HCT116 (cell line): ENCODE measurements at places on chromosomes 3 and 15.

DNA sequence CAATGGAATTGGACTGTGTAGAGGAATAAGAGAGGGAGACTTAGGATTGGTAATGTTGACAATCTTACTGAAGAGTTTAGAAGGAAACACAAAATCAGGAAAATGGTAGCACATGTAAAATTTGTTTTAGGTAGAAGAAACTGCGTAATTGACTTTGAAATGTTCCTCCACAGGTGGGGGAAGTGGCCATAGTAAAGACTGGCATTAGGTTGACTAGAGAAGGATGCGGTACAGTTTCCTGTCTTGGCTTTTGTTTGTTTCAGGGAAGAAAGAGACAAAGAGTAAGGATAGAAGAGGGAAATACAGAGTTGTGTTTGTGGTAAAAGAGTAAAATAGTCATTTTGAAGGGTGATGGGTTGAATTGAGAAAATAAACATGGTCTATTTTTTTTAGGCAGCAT lies 253.6 kb upstream of the ZNF717 start:
- no peak for DNase-seq

DNA sequence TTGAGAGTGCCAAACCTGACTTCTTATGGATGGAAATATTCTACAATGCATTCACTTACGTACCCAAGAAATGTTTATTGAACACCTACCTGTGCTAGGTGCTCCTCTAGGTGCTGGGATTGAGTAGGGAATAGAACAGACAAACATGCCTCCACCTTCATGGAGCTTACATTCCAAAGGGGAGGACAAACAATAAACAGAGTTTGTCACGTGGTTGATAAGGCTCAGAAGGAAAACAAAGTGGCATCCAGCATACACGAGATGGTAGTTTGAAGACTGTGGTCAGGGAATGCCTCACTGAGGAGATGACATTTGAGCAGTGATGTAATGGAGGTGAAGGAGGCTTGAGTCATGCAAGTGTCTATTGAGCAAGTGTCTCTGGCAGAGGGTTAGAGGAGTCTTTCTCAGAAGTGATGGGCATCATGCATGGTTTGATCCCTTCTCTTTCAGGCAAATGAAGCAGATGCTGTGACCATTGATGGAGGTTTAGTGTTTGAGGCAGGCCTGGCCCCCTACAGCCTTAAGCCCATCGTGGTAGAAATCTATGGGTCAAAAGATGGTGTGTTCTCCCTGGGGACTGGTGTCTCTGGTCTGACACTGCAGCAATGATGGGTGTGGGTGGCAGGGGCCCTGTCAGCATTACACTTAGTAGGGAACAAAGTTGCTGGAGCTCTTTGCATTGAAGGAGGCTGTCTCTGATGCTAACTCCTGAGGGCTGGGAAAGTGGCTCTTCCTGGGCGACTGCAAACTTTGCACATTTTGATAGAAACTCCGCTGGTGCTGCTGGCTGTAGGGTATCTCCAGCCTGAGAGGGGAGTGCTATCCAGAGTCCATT lies 29.7 kb upstream of the TOPBP1 start:
- no peak for DNase-seq

- no peak for DNase-seq
These were observed 26.3 kb upstream of the THRB start for GRCh38 chr3:24520976-24521419.

- DNase-seq: no peak
These were observed 36.7 kb downstream of the IGF1R start for GRCh38 chr15:98684995-98685525.

DNA sequence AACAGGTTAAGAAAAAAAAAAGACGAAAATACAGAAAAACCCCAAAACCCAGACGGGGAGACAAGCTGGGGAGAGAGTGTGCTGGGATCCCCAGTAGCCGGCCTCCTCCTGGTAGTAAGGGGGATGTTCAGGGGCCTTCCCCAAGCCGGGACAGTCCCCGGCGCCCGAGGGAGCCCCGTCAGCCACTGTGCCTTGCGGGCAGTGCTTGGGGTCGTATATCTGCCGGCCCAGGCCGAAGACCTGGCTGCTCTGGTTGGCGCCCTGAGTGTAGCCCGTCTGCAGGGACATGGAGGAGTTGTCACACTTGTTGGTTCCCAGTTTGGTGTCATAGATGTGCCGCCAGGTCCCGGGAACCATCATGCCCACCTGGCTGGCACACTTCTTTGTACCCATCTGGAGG lies 287.2 kb upstream of the GADL1 start:
- no peak for DNase-seq

GRCh38 chr3:155919728-155920127 lies 49.3 kb downstream of the GMPS start:
- no peak for DNase-seq

- no peak for DNase-seq
These were observed 75.4 kb downstream of the CDC25A start for GRCh38 chr3:48112813-48113212.

DNA sequence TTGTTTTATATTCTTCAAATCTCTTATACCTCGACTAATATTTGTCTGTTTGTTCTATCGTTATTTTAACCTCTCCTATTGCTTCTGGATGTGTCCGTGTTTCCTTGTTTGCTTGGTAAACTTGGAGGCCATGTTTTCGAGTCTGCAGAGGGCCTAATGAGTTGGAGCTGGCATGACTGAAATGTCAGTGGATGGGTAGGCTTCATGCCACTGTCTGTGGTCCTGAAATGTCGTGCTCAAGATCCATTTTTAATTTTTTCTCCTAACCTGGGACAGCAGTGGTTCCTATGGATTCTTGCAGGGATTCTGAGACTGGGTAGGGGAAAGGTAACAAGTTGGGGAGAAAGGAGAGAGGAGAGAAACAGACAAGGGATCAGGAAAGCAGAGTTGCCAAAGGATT lies 18.8 kb upstream of the GASK1A start:
- no peak for DNase-seq

GRCh38 chr3:196365736-196366135 lies 27.5 kb upstream of the TM4SF19 start:
- no peak for DNase-seq

- no peak for DNase-seq
These were observed 709.4 kb downstream of the SQOR start for GRCh38 chr15:46344115-46344724.

- no peak for DNase-seq
These were observed 266.2 kb downstream of the LSAMP start for GRCh38 chr3:116179091-116179490.

GRCh38 chr15:74291101-74292071 lies 55.3 kb downstream of the CCDC33 start:
- peak; percentile 13 for DNase-seq

DNA sequence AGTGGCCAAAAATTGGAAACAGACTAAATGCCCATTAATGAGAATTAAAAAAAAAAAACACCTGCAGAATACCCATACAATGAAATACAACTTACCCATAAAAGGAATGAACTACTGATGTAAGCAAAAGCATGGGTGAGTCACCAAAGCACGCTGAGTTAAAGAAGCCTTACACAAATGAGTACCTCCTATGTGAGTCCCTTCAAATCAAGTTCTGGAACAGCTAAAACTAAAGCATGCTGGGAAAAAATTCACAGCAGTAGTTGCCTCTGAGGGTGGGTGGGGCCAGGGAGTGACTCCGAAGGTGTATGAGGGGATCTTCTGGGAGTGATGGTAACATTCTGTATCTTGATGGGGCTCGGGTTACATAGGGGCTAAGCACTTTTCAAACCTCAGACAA lies 11.4 kb downstream of the MYO5C start:
- no peak for DNase-seq

DNA sequence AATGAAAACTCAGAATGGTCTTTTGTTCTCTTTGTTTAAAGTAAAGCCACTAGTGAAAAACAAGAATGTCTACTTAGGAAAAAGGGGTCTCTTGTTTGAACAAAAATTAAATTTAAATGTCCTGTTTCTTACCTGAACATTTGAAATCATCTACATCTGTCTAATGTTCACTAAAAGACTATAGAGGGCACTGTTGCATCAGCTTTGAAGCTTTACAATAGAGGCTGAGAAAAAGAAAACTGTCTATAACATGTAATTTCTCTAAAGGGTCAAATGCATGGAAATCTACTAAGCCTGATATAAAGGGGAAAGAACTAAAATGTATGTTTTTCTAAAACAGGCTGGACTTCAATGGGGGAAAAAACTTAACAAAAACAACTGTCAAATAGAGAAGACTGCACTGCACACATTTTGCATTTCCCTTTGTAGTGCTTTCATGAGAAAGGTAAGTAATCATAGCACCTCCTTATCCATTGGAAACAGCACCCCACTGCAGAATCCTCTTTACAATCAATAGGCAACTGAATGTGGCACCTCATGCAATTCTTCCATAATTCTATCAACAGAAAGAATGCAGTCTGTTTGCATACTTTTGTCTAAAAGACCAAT lies 26.3 kb downstream of the DPH6 start:
- DNase-seq: peak; percentile 28

DNA sequence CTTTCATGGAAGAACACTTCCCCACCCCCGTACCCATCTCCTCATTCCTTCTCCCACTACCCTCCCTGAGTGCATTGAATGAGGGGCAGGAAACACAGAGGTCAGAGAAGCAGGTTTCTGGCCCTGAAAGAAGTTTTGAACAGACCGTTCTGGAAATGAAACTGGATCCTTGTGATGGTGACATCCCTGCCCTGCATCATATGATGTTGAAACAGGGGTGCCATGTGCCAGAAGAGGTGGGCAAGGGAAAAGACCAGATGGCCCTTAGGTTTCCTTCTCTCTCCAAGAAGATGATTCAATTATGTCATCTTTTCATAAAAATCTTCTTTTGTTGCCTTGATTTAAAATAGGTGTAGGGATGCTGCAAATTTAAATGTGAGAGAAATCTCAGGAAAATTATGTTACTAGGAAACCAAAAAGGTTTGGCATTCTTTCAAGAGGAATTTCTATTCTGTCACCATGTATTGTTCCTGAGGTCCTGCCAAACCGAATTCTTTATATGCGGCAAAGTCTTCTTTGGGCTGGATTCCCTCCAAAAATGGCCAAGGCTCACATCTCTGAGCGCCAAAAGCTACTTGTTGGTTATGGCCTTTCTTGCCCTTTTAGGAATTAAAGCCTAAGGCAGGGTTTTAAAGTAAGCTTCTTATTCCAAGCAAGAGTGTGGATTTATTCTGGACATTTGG lies 19.9 kb upstream of the TNFAIP8L3 start:
- DNase-seq: no peak

DNA sequence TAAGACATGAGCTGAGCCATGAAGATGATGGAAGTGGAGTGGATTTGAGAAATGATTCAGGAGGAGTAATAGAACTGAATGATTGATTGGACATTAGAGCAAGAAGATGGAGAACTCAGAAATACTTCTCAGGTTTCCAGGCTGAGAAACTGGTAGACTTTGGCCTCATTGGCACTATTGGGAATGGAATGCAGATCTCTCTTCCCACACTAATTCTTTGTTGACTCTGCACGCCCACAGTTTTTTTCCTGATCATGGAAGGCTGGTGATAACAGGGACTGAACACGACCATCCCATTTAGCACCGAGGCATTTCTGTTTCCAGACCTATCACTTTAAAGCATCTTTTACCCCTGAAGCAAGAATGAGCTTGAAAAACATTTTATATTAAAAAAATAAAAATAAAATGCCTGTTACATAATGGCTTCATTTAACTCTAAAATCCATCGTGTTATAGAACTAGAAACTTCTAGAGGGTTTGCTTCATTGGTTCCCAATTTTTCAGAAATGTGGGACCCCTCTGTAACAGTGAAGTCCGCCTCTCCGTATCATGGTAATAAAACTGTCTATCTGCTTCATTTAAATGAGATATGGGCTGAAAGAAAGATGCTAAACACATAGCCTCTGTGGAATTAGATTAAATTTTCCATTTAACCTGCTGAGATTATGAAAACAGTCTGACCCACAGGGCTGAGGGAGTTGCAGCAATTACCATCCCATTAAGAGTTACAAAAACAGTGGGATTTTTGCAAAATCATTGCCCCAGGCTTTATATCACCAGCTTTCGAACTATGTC lies 562.0 kb upstream of the CFAP20DC start:
- DNase-seq: no peak

DNA sequence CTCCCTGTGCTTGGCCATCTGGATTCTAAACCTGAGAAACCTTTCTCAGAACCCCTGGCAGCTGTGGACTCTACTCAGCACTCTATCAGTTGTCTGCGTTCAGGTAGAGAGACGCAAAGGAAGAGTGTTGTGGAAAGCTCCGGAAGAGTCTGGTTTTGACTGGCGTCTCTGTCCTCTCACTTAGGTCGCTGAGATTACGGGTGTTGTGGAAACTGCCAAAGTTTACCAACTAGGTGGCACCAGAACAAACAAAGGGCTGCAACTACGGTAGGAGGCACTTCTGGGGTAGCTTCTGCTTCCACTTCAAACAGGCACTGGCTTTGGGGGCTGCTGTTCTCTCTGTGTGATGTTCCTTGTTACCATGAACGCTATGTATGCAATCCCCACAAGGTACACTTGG lies 19.2 kb upstream of the ITPKA start:
- no peak for DNase-seq

- DNase-seq: no peak
These were observed 14.6 kb upstream of the MME start for GRCh38 chr3:155065537-155065936.

DNA sequence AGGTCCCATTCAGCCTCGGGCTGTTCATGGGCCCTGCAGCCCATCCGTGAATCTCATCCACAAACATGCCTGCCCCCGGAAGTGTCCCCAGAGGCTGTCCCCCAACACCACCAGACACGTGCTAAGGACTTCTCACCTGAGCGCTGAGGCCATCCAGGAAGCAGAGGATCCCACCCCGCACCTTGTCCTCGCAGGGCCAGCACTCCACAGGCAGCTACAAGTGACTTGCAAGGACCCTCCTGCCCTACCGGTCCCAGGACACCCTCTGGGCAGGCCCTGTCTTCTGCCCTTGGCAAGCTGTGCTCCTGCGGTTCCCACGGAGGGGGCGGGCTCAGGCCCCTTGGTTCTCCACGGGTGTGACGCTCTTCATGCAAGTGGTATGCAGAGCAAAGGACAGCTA lies 146.0 kb downstream of the NUP210 start:
- no peak for DNase-seq

DNA sequence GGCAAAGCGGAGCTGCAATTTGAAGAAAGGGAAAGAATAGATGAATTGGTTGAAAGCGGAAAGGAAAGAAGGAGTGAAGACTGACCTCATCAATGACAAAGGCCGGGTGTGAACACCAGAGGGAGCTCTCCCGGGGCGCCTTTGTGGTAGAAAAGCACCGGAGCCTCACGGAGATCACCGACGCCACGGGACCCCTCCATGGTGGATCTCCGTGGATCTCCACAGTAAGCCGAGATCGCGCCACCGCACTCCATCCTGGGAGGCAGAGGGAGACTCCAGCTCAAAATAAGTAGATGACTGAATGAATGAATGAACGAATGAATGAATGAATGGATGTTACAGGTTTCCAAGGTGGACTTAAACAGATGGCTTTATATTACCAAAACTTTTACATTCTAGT lies 25.0 kb downstream of the GPR160 start:
- no peak for DNase-seq

DNA sequence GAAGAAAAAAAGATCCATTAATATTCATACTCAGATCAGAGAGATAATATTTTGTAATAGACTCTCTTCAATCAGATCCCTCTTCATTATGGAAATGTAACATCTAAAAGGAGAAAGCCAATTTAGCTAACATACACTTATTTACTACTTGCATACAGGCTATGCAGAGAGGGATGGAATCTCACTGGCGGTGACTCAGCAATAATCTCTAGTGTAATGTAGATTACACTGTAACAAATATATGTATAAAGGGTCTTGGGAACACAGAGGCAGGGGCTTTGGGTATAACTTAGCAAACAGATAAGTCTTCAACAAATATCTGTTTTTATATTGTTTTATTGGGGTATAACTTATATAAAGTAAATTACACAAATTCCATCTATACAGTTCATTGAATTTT lies 69.6 kb downstream of the CGNL1 start:
- no peak for DNase-seq
